ENCODE measurements at places on chromosomes 3 and 15.

DNA sequence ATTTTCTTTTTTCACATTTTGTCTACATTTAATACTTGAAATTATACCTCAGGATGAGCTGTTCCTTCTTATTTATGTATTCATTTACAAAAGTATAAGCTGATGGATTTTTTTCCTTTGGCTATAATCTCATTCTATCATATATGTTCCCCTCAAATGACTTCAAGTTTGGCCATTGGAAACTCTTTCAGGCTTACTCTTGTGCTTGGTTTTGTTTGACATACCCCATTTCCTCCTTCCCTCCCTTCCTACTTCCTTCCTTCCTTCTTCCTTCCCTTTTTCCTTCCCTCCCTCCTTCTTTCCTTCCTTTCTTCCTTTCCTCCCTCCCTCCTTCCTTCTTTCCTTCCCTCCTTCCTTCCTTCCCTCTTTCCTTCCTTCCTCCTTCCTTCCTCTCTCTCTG is 697.1 kb upstream of the ARPP21 start:
- no peak for DNase-seq

- no peak for DNase-seq
Measured at GRCh38 chr3:1191026-1191425, 98.2 kb downstream of the CNTN6 start.

- DNase-seq = no peak
Measured at GRCh38 chr15:72082176-72082575, 35.8 kb downstream of the MYO9A start.

- DNase-seq = no peak
Measured at GRCh38 chr3:48476426-48477053, 27.4 kb downstream of the SHISA5 start.

GRCh38 chr3:148030975-148031374 is 621.8 kb downstream of the ZIC1 start:
- no peak for DNase-seq

- DNase-seq = no peak
Measured at GRCh38 chr3:152323834-152324233, 55.1 kb downstream of the MBNL1 start.

- DNase-seq = no peak
Measured at GRCh38 chr3:46655271-46655670, 38.2 kb downstream of the ALS2CL start.

DNA sequence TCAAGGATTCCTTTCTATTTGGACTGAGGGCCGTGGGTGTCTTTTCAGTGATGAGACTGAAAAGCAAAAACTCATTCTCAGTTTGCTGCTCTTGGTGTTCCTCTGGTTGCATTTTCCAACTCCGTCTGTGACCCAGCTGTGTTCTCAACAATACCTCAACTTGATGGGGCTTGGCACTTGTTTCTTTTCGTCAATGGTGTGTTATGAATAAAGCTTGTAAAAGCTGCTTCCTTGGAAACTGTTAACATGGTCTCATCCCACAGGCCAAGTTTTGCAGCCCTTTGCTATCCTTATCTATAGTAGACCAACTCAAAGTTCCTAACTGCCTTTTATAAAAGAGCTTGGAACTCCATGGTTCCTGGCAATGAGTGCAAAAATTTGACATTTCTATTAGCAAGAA is 142.5 kb upstream of the UBE2E1 start:
- no peak for DNase-seq
